Cardiac fibroblast (primary cell): ENCODE measurements at places on chromosomes 16 and 17.

- no peak for DNase-seq
Measured at GRCh38 chr17:4750606-4751005, 10.9 kb upstream of the CXCL16 start.

DNA sequence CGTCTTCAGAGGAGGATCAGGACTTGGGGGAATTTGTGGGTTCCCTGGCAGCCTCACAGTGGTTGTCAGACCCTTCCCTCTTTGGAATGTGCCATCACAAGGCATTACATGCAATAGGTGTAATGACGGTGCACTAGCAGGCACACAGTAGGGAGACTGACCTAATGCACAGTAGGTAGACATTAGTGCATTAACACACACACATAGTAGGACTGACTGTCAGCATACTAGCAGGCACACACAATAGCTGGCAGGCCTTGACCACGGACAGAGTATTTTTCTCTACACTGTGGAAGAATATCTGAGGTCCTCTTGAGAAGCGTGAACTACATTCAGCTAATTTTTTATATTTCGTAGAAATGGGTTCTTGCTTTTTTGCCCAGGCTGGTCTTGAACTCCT lies 10.9 kb upstream of the UBALD2 start:
- DNase-seq: no peak

DNA sequence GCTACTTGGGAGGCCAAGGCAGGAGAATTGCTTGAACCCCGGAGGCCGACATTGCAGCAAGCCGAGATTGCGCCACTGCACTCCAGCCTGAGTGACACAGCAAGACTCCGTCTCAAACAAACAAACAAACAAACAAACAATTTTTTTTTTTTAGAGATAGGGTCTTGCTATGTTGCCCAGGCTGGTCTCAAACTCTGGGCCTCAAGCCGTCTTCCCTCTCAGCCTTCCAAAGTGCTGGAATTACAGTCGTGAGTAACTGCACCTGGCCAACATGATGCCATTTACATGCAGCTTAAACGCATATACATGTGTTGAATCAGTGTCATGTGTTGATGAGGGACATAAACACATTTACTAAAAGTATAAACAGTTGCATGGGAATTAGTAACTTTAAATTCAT lies 2.0 kb upstream of the SLFN5 start:
- DNase-seq: no peak

DNA sequence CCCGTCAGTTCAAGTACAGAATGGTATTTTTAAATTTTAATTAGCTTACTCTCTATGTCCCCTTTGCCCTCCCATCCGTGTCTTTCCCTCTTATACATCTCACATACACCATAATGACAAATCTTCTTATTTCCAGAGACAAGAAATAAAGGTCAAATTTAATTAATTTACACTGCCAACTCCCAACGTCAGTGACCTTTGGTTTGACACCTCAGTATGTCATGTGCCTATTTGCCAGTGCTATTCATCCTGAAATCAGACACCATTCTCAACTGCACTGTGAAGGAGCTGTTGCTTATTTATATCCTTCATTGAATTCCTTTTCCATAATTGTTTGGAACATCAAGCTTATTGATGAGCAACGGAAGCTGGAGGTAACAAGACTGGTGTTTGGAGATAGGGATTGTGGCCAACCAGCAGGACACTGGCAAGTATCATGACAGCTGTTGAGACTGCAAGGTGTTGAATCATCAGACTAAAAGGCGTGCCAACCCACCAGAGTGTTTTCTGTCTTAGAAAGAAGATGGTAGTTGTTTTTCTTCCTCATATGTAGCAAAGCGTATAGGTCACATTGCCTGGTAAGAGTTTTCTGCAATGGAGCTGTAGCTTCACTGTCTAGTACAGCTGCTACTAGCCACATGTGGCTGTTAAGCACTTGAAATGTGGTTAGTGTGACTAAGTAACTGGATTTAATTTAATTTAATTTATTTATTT lies 12.5 kb downstream of the CALCOCO2 start:
- peak; percentile 65 for DNase-seq

GRCh38 chr16:27195076-27195741 lies 8.1 kb upstream of the KDM8 start:
- DNase-seq: no peak

- DNase-seq: no peak
Measured at GRCh38 chr17:76136276-76137000, 4.6 kb downstream of the FOXJ1 start.

GRCh38 chr16:51876934-51877333 lies 670.0 kb downstream of the TOX3 start:
- DNase-seq: no peak

DNA sequence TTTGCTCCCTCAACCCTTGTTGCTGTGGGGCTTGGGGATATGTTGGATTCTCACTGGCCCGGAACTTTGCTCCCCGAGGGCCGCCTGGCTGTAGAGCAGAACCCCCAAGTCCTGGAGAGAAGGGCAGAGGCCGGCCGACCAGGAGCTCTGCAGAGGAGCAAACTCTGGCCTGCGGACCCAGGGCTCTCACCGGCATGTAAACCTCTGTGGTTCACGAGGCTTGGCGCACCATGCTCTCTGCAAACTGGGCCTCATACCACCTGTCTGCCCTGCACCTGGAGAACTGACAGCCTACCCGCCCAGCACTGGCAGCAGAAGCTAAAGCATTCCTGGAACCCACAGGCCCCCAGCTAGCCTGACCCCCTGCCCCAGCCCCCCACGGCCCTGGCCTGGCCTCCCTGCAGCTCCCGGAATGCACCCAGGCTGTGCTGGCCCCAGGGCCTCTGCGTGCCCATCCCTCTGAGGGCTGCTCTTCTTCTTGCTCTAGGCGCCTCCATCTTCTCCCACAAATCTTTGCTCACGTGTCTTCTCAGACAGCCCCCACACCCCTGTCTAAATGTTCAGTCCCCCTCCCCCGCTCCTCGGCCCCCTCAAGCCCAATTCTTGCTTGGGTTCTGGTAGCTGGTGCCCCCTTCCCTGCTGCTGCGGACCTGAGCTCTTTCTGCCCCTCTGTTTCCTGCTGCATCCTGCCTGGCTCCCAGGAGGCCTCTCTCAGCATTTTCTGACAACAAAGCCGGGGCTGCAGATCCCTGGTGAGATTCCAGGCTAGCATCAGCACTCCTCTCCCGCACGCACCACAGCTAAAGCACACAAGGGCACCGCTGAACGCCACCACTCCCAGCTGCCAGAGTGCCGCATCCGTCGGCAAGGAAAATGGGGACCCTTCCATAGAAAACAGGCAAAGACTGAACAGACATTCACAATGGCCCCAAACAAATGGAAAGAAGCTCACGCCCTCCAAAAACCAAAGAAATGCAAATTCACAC lies 23.3 kb downstream of the ACTG1 start:
- DNase-seq: no peak

DNA sequence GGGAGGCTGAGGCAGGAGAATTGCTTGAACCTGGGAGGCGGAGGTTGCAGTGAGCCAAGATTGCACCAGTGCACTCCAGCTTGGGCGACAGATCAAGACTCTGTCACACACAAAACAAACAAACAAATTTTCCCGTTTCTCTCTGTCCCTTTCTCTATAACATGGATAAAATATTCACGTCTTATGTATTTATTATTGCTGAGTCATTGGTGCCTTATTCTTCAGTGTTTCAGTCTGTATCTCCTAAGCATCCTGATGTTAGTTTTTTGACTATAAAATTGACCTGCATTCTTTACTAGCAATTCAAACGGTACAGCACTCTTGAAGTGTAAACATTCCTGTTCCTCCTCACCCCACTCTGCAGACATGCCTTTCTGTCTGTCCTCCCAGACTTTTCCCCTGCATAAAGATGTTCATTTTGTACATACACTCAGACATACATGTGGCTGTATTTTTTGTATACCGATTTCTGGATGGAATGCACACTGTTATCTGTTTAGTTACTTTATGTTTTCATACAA lies 16.4 kb downstream of the DHODH start:
- no peak for DNase-seq

DNA sequence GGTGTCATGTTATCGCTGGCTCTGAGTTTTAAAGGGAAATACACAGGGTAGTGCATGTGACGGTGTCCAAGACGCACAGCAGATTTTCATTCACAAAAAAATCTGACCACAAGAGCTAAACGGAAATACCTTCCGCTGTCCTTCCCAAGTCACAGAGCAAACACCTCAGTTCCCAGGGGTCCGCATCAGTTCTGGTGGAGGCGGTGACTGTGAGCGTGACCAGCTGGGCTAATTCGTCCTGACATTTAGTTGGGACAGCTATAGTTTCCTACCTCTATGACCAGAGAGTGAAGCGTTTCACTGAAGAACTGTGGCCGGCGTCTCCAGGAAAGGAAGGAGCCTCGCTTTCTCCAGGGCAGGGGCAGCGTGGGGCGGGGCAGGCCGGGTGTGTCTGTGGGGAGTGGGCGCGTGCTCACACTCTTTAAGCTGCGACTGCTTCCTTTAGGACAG lies 10.5 kb upstream of the FASN start:
- no peak for DNase-seq

DNA sequence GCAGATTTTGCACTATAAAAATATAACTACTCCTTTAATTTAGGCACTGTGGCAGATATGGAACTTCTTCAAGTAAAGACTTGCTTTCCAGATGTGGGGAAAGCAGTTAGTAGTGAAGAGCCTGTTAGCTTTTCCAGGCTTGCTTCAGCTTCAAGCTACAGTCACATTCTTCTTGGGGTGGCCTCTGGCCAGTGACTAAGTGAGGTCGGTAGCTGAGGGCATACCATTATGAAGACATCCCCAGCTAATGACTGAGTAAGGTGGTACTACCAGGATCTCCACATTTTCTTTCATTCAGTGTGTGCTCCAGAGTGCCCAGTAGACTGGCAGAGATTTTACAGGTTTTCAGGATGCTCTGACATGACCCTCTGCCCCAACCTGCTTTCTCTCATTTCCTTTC lies 167.1 kb upstream of the KIF2B start:
- no peak for DNase-seq

DNA sequence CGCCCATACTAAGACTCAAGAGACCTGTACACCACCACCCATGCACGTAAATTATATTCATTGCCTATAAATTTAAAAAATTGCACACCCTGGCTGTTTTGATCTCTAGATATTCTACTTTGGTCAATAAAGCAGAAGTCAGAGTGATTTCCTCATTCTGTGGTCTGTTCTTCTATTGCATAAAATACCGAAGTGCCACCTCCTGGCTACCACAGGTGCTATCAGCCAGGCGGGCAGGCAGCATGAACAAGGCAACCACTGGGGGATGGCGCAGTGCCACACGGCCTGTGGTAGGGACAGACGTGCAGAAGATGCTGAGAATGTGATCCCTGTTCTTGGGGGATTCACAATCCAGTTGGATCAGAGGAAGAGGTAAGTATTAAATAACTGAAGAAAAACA lies 122.3 kb downstream of the CDK5R1 start:
- peak; percentile 22 for DNase-seq

GRCh38 chr16:86883583-86884389 lies 305.4 kb downstream of the FOXL1 start:
- DNase-seq: no peak

DNA sequence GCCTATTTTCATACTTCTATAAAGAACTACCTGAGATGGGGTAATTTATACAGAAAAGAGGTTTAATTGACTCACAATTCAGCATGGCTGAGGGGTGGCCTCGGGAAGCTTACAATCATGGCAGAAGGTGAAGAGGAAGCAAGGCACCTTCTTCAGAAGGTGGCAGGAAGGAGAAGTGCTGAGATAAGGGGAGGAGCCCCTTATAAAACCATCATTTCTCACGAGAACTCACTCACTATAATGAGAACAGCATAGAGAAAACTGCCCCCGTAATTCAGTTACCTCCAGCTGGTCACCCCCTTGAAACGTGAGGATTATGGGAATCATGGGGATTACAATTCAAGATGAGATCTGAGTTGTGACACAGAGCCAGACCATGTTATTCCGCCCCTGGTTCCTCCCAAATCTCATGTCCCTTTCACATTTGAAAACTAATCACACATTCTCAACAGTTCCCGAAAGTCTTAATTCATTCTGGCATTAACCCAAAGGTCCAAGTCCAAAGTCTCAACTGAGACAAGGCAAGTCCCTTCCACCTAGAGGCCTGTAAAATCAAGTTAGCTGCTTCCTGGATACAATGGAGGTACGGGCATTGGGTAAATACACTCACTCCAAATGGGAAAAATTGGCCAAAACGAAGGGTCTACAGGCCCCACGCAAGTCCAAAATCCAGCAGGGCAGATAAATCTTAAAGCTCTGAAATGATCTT lies 237.7 kb downstream of the CDH13 start:
- DNase-seq: no peak

GRCh38 chr17:74031316-74032090 lies 172.0 kb upstream of the RPL38 start:
- DNase-seq: no peak

GRCh38 chr16:56075732-56076388 lies 115.4 kb upstream of the GNAO1 start:
- DNase-seq: no peak

GRCh38 chr17:74386386-74386785 lies 19.1 kb downstream of the GPR142 start:
- peak; percentile 5 for DNase-seq

- no peak for DNase-seq
Measured at GRCh38 chr17:75225016-75225415, 19.5 kb downstream of the NUP85 start.

GRCh38 chr17:56973520-56973919 lies 4.4 kb upstream of the SCPEP1 start:
- peak; percentile 54 for DNase-seq

DNA sequence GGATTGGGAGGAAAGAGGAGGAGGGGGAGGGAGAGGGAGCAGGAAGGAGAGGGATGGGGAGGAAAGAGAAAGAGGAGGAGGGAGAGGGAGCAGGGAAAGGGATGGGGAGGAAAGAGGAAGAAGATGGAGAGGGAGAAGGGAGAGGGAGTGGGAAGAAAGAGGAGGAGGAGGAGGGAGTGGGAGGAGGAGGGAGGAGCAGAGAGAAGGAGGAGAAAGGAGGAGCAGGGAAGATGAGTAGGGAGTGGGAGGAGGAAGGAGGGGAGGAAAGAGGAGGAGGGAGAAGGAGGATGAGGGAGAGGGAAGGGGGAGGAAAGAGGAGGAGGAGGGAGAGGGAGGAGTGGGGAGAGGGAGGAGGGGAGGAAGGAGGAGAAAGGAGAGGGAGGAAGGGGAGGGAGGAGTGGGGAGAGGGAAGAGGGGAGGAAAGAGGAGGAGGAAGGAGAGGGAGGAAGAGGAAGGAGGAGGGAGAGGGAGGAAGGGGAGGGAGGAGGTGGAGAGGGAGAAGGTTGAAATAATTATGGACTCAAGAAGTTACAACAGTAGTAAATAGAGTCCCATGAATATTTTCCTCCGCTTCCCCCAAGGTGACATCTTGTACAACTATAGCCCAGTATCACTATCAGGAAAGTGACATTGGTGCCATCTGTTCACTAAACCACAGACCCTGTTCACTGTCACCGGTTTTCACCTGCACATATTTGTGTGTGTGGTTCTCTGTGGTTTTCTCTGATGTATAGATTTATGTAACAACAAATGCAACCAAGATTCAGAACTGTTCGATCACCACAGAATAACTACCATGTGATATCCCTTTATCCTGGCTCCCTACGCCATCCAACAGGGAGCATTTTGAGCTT lies 325.3 kb upstream of the EEF2KMT start:
- DNase-seq: no peak

GRCh38 chr16:56115817-56116576 lies 75.3 kb upstream of the GNAO1 start:
- DNase-seq: no peak
